ENCODE measurements at places on chromosomes 5 and 9. TPM values are rescaled to one million over a fixed set of nuclear protein-coding genes. Genes with fewer than 3 reads are reported as not detected.
A peak's percentile ranks its signal among the peaks of the same experiment; 100 is the strongest.

GRCh38 chr5:95727764-95728191 is 3.4 kb upstream of the RHOBTB3 start:
- peak overlapping the region; percentile 100 for H3K27ac ChIP-seq
- no peaks in the 10 kb centered on the region for H3K27me3 ChIP-seq
- H3K4me1 ChIP-seq = peaks cover 25% of the 10 kb centered on the region
- no peaks in the 10 kb centered on the region for H3K36me3 ChIP-seq

DNA sequence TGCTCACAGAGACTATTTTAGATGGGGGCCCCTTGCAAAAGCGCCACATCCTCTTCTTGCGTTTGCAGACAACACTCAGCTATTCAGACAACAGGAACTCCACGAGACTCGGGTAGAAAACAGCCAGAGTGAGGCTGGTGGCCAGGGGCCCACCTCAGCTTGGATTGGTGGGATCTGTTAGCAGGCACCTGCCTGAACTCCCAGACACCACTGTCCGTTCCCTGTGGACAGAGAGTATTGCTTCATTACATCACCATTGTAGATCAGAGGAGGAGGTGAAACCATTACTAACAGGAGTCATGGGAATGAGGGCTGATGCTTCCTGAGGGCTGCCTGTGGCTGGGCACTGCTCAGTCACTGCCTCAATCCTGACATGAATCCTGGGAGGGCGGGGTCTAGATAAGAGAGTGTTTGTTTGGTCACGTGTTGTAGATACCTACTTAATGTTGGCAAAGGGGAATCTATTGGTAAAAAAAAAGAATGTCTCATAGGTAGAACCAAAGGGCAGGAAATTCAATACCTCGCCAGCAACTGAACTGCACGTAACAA is 4.4 kb upstream of the RAPGEF1 start:
- no peaks in the 10 kb centered on the region for H3K36me3 ChIP-seq
- H3K27ac ChIP-seq = no peak overlapping the region
- H3K4me1 ChIP-seq = no peaks in the 10 kb centered on the region
- no peaks in the 10 kb centered on the region for H3K27me3 ChIP-seq

DNA sequence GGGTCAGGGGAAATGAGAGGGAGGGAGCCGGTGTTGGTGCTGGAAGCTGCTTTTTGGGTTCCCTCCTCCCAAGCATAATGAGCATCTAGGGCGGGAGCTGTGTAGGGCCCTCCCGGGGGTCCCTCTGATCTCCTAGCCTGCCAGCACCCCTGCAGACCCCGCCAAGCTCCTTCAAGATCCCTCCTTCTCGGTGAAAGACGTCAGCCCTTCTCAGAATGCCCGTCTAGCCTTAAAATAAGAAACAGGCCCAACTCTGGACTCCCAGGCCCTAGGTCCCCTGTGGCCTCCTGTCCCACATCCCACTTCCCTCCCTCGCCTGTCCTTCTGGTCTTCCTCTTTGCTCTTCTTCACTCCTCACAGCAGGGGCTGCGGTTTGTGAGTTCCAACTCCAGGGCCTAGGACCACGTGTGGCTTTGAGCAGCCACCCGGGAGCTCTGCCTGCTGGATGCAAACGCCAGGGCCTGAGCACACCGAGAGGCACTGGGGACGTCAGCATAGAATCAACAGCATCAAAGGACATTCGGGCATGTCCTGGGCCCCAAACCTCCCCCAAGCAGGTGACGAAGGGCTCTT is 8.8 kb upstream of the SCGB3A1 start:
- H3K27ac ChIP-seq = no peak overlapping the region
- no peak for DNase-seq
- H3K4me3 ChIP-seq = no peak overlapping the region
- H3K36me3 ChIP-seq = no peaks in the 10 kb centered on the region

DNA sequence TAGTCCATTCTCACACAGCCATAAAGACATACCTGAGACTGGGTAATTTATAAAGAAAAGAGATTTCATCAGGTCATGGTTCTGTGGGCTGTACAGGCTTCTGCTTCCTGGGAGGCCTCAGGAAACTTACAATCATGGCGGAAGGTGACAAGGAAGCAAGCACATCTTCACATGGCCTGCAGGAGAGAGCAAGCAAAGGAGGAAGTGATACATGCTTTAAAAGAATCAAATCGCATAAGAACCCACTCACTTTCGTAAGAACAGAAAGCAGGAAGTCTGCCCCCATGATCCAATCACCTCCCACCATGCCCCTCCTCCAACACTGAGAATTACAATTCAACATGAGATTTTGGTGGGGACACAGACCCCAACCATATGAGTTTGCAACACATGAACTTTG is 5.1 kb upstream of the FBXO38 start:
- H3K27ac ChIP-seq = no peak overlapping the region
- H3K4me3 ChIP-seq = no peak overlapping the region
- H3K36me3 ChIP-seq = peaks cover 11% of the 10 kb centered on the region
- no peaks in the 10 kb centered on the region for H3K27me3 ChIP-seq
- H3K4me1 ChIP-seq = no peaks in the 10 kb centered on the region

- H3K4me3 ChIP-seq = no peak overlapping the region
- no peaks in the 10 kb centered on the region for H3K36me3 ChIP-seq
- H3K27me3 ChIP-seq = no peaks in the 10 kb centered on the region
- no peak for DNase-seq
These were observed 67.4 kb downstream of the CDO1 start for GRCh38 chr5:115749016-115749415.

GRCh38 chr5:124453221-124454051 is 293.0 kb downstream of the ZNF608 start:
- no peaks in the 10 kb centered on the region for H3K4me1 ChIP-seq
- H3K36me3 ChIP-seq = no peaks in the 10 kb centered on the region
- H3K27me3 ChIP-seq = no peaks in the 10 kb centered on the region
- no peak for DNase-seq
- H3K4me3 ChIP-seq = no peak overlapping the region

GRCh38 chr5:138610918-138611677 is 35.9 kb upstream of the HSPA9 start:
- no peaks in the 10 kb centered on the region for H3K27me3 ChIP-seq
- H3K36me3 ChIP-seq = no peaks in the 10 kb centered on the region
- H3K27ac ChIP-seq = peak overlapping the region; percentile 21
- H3K4me1 ChIP-seq = peaks cover 29% of the 10 kb centered on the region
- no peak for DNase-seq

GRCh38 chr5:87733897-87734296 is 321.2 kb upstream of the CCNH start:
- no peak overlapping the region for H3K27ac ChIP-seq
- no peaks in the 10 kb centered on the region for H3K4me1 ChIP-seq
- no peak overlapping the region for H3K4me3 ChIP-seq
- DNase-seq = no peak
- no peaks in the 10 kb centered on the region for H3K27me3 ChIP-seq

GRCh38 chr5:18220631-18221030 is 586.4 kb downstream of the TAF11L14 start:
- no peak for DNase-seq
- H3K27me3 ChIP-seq = no peaks in the 10 kb centered on the region
- no peak overlapping the region for H3K4me3 ChIP-seq
- no peaks in the 10 kb centered on the region for H3K4me1 ChIP-seq
- H3K36me3 ChIP-seq = no peaks in the 10 kb centered on the region

The IFNA2 gene
- not detected for total RNA-seq

The FRMD3 gene
- 31.2 TPM for total RNA-seq

The DAPK1 gene
- total RNA-seq = 58.8 TPM
